ENCODE measurements at places on chromosomes 13 and 19.

GRCh38 chr13:111952814-111953213 lies 114.1 kb upstream of the SOX1 start:
- no peak for DNase-seq

GRCh38 chr19:16112778-16113177 lies 1.1 kb downstream of the RAB8A start:
- no peak for DNase-seq

DNA sequence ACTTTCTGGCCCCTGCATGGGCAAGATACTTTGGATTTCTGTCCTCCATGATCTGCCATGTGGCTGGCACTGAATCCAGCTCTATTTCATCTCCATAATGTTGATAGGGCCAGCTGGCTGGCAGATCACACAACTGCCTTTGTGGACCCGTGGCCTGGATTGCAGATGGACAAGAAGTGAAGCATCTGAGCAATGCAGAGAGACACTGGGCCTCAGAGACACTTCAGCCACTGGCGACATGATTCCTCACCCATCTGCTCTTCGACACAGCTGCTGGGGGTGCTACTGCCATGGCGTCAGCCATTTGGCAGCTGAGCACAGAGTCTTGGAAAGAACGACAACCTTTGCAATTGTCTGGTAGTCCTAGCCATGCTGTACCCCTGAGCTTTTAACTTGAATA lies 79.5 kb upstream of the MYO16 start:
- no peak for DNase-seq

GRCh38 chr13:47859165-47859564 lies 141.9 kb downstream of the SUCLA2 start:
- no peak for DNase-seq

DNA sequence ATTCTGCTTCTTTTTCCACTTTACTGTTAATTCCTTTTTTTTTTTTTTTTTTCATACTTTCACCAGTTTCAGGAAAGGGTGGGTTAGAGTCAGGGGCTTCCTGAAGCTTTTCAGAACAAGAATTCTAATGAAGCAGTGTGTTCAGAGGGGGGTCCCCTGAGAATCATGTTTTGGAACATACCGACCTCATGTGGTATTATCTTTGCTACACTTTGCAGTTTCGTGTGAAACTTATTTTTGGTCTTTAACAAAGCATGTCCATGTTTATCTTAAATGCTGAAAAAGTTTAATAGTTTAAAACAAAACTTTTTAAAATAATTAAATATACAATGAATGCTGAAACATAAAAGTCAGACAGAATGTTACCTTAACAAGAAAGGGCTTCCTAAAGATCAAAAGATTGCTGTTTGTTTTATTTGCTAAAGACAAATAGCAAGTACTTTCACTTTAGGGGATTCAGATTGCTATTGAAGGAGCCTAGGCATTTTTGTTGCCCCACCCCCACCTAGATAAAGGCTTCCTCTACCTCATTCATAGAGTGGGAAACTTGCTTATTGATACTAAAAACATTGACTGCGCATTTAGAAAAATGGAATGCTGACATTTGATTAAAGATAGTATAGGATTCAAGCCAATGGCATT lies 21.1 kb upstream of the POMP start:
- no peak for DNase-seq

- no peak for DNase-seq
Measured at GRCh38 chr13:43422116-43422515, 364.7 kb downstream of the ENOX1 start.
